ENCODE measurements at places on chromosomes 4 and X. TPM values are rescaled to one million over a fixed set of nuclear protein-coding genes. Genes with fewer than 3 reads are reported as not detected.

GRCh38 chr4:153248641-153249198 is 44.5 kb downstream of the TRIM2 start:
- DNase-seq, result no peak

DNA sequence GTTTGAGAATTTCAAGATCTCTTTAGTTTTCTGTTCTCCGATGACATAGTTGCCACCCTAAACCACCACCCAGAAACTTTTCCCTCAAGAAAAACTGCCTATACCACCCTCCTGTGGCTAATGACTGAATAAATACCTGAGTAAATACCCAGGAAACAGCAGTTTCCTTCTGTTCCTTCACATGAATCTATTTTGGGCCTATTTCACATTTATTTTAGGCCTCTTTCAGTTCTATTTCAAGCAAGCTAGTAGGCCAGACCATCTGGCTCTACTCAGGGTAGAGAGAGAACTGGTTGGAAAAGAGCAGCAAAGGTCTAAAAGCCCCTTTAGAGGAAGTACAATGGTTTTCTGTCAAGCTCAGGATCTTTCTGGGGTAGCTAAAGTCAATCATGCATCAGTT is 23.4 kb downstream of the ARHGEF9 start:
- no peak for DNase-seq

DNA sequence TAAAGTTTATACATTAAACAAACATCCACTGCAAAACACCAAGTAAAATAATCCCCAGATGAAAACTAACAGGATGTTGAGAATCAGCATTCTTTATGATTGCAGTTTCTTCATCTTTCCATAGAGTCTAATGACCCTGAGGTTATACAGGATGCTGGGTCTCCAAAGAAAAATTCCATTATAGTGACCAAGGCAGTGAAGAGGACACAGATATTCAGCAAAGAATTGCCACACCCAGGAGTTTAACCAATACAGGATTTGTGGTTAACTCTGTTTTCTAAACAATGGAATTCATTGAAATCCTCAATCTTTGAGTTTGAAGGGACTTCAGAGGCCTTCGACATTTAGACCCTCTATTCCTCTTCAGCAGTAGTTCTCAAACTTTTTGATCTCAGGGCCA is 76.2 kb upstream of the ESX1 start:
- DNase-seq, result no peak

GRCh38 chr4:170088716-170089115 is 1.0 kb downstream of the AADAT start:
- no peak for DNase-seq

The MAP7D3 gene
- 10.4 TPM for total RNA-seq

The GPRASP1 gene
- total RNA-seq, result 9.6 TPM

- no peak for DNase-seq
Observed at GRCh38 chr4:123468479-123469031, 72.0 kb downstream of the SPRY1 start.

Data from mesothelial cell of epicardium (in vitro differentiated cells).